NCI-H2227 treated with DMSO at 0.1 percent for 48 hours (cell line): ENCODE measurements at places on chromosomes 13 and 19.
A peak's percentile ranks its signal among the peaks of the same experiment; 100 is the strongest.

DNA sequence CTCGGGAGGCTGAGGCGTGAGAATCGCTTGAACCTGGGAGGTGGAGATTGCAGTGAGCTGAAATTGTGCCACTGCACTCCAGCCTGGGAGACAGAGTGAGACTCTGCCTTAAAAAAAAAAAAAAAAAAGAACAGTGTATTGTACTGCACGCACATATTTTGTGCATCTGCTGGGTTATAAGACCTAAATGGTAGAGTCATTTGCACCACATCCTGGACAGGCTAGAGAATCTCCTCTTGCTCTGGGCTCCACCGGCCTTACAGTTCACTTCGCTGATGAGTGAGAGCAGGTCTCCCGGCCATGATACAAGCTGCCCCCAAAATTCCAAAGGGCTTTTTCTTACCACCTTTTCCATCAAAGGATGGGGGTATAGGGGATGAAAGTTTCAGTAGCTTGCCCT is 7.2 kb upstream of the SAE1 start:
- DNase-seq: no peak

- peak; percentile 95 for DNase-seq
Measured at GRCh38 chr19:38024992-38025908, 118.2 kb downstream of the SIPA1L3 start.

DNA sequence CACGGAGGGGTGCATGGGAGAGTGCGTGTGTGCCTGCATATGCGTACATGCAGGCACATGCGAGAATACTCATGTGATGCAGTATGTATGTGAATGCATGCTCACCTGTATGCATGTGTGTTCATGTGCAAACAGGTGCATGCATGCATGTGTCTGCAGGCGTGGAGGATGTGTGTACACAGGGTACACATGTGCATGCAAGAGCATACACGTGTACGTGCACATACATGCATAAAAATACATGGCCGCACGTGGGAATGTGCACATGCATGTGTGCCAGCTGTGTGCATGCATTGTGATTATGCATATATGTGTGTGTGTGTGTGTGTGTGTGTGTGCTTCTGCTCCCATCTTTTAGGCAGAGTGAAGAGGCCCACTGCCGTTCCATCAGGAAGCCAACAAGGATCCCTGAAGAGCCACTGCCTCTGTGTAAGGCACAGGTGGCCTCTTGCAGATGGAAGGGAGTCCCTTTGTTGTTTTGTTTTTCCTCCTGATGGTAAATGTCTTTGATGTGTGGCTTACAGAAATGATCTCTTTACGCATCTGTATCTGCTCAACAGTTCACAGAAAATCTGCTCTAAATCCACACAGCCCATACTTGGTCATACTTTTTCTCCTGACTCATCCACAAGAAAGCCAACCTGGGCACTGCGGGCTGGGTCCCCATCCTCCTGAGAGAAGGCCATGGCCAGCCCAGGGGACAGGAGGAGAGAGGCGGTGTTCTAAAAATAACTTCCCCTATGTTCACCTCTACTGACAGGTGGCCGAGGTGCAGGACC is 50.7 kb downstream of the KLF2 start:
- DNase-seq: no peak

GRCh38 chr13:46386392-46387063 is 524 bp downstream of the RUBCNL start:
- DNase-seq: no peak

DNA sequence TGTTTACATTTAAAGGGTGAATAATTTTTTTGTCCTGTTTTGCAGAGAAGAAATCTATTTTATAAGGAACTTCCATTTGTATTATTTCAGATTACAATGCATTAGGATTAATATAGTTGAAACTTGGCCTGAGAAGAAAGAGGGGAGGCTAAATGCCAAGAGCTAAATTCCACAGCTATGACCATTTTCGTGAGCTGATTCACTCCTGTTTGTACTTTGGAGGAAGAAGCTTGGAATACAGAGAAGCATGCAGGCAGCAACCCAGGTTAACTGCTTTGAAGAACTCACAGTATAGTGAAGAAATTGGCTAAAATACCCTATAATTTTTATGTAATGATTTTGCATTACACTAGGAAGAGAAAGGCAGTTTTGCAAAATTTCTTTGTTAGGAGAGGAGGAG is 309.4 kb upstream of the KLF12 start:
- DNase-seq: no peak

DNA sequence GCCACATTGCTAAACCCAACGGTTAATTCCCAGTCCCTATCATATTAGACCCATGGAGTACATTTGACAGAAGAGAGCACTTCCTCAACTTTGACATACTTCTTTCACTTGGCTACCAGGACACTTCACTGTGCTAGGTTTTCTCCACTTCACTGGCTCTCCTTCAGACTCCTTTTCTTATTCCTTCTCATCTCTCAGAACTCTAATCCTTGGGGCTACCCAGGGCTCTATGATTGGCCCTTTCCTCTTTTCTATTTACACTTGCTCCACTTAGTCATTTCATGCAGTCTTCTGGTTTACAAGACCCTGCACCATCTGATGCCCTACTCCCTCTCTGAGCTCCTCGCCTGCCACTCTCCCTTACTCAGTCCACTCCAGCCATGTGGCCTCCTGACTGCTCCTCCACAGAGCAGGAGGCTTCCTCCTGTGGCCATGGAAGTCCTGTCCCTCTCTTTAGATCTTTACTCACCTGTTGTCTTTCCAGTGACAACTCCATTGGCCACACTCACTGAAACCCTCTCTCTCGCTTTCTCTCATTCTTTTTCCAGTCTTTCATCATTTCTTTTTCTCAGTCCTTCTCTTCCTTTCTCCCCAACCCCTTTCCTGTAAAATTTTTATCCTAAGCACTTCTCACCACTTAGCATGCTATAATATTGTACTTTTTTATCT is 90.4 kb downstream of the TBC1D4 start:
- no peak for DNase-seq

- DNase-seq: peak; percentile 29
Measured at GRCh38 chr13:80339912-80340650, 845 bp downstream of the SPRY2 start.

DNA sequence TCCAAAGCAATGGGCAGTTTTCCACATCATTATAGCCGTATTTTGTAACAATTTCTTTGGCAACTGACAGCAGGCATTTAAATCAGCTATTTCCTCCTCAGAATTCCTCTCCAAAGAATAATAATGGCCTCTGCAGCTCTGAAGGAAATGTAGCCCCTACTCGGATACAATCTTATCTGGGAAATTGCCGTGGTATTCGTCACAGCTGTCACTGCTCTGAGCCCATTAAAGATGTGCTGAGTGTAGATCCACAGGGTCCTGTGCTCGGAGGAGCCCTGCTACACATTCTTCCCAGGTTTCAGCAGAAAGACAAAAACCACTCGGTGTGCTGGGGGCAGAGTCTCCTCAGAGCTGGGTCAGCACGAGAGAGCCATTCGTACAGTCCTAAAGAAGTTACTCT is 33.1 kb downstream of the MZT1 start:
- DNase-seq: no peak
